ENCODE measurements at places on chromosomes 7 and 10.

- no peak for DNase-seq
Measured at GRCh38 chr10:19964625-19965024, 148.4 kb downstream of the PLXDC2 start.

- DNase-seq: no peak
Measured at GRCh38 chr10:29607576-29607975, 27.2 kb downstream of the SVIL start.

GRCh38 chr7:2819161-2819953 is 24.8 kb downstream of the GNA12 start:
- DNase-seq: peak; percentile 64

DNA sequence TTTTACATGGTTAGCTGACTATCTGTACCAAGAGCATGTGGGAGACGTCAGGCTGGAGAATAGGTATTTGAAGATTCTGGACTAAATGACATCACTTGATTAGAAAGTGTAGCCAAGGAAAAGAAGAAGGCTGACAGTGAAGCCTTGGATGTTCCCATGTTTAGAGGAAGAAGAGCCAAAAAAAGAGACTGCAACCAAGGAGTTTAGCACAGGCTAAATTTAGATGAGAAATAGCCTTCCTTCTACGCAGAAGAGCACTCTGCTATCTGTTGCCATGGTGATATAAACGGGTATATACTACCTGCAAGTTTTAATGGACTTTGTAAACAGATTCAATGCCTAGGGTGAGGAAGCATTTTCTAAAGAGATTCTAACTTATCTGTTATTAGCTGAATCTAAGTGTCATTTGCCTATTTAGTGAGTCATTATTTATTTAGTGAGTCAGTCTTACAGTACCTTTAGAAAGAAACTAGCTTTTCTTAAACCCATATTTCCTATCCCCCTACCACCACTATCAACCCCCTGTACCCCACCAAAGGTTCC is 69.8 kb downstream of the CDK6 start:
- DNase-seq: peak; percentile 74

DNA sequence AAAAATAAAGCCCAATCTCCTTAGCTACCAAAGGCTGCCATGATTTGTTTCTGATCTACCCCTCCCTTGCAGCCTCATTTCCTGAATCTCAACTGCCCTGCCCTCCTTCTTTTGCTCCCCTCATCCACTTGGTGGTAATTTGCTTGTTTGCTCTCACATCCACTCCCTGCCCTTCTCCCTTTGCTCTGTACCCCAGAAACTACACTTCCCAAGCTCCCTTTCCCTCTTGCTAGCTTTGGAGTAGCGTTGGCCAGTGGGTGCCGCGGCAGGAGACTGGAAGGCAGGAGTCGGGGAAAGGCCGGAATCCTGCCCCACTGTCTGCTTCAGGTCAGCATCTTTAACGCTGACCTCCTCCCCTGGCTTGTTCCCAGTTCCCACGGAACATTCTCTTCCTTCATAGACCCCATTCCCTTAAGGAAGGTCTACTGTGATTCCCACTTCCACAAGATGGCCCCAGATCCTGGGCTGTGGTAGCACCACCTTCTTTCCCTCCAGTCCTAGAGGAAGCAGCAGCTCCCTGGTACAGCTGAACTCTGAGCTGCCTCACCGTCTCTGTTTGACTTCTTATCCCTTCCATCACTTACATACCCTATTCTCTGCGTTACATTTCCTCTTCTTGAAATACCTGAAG is 79.1 kb downstream of the PIK3CG start:
- no peak for DNase-seq

DNA sequence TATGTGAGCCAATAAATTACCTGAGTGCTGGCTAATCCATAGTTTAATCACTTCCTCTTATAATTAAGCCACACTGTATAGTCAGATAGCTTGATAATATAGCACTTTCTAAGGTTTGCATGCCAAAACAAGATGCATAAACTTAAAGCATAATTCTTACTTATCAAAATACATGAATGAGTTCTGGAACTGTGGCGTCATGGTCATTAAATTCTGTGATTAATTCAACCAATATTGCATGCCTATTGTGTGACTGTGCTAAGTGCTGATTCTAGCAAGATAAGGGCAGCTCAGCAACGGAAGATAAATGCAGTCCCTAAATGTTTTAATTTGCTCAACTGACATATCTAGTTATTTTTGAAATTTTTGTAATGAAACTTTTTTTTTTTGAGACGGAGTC is 29.7 kb downstream of the HOXA1 start:
- peak; percentile 60 for DNase-seq

GRCh38 chr10:87733081-87733480 is 73.4 kb downstream of the PAPSS2 start:
- DNase-seq: no peak

GRCh38 chr7:131252976-131253375 is 74.7 kb upstream of the MKLN1 start:
- DNase-seq: no peak

DNA sequence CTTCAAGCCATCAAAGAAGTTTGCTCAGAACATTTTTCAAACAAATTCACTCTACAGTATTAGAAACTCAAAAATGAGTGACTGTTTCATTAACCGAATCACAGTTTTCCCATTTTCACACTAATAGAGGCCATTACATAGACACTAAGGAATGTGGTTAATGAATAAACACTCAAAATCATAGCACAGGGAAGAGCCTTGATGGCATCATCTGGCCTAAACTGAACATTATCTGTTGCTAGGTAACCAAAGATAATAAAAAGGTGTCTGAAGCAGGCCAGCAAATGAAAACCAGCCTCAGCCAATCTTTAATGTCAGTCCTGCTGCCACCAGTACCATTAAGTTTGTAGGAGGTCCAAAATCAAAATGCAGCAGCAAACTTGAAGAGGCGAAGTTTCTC is 492.4 kb upstream of the STEAP1 start:
- peak; percentile 76 for DNase-seq

- no peak for DNase-seq
Measured at GRCh38 chr10:130687566-130687965, 551.4 kb downstream of the GLRX3 start.

DNA sequence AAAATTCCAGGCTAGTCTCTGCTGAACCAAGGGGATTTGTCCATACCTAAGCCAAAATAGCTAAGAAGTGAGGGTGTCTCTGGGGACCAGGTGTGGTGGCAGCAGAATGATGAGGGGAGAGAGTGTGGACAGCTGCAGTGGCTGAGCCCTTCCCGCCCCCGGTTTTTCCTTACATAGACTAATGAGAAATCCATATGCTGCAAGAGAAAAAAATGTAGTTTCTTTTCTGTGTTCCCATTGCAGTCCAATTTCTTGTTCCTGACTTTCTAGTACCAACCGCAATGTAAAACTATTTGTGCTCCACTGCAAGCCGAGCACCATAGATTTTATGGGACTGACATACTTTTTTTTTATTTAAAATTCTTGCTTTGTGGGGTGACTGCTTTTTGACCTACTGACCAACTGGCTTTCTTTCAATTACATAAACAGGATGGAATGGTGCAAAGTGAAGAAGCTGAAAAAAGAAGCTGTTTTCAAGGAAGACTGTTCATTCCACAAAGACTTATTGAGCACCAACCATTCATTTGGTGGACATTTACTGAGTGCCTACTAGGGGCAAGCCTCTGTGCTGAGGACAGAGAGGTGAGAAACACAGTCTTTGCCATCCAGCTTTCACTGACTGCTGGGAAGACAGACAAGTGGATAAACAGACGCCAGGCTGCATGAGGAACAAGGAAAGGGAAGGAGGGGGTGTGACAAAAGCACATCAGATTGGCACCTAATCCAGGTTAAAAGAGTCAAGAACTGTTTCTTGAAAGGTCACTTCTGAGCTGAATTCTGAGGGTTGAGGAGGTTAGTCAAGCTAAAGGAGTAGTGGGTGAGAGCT is 9.8 kb downstream of the CEP41 start:
- DNase-seq: peak; percentile 2

DNA sequence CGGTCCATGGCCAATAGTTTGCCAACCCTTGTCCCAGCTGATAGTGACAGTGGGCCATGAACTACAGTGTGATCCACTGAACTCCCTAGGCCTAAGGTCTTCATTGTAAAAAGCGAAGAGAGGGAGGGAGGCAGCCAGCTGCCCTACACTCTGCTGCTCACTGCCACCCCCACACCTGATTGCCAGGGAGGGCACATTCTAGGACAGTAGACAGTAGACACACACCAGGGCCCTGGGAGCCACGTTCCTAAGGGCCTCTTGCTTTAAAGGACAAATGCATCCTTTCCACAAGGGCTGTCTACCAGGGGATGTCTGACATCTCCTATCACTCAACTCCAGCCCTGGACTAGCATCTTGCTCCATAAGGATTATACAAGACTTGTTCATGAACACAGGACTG is 122.2 kb downstream of the DLG5 start:
- DNase-seq: no peak

DNA sequence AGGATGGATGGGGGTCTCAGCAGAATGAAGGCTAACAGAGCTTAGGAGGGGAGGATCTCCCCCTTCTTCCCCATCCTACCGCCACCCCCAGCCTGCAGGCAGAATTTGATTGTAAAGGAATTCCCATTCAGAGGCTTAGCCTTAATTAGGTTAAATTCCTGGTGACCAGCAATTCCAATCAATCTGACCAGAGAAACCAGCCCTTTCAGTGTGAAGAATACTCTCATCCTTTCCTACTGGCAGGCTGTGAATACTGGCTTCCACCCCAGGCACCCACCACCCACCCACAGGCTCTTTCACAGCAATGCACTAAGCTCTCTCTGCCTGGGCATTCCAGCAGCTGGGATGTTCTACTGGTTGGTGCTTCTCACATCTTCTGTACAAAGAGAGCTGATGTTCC is 137.9 kb upstream of the LYZL1 start:
- no peak for DNase-seq

- DNase-seq: no peak
Measured at GRCh38 chr10:14131261-14131960, 199.3 kb downstream of the FRMD4A start.

DNA sequence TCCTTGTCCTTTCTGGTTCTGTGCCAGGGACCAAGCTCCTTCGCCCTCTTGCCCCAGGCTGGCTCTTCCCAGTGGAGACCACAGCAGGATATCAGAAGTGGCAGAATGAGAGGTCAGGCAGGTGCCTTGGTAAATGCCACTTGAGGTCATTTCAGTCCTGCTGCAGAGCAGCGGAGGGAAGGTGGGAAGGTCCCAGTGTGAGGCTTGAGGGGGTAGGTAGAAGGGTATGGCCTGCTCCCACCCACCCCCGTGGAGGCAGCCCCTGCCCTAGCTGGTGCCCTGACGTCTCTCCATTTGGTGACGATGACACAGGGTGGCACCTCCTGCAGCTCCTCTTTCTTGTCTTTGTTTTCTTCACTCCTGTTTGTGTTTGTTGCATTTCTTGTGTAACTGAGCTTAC is 538.8 kb downstream of the TCERG1L start:
- no peak for DNase-seq

DNA sequence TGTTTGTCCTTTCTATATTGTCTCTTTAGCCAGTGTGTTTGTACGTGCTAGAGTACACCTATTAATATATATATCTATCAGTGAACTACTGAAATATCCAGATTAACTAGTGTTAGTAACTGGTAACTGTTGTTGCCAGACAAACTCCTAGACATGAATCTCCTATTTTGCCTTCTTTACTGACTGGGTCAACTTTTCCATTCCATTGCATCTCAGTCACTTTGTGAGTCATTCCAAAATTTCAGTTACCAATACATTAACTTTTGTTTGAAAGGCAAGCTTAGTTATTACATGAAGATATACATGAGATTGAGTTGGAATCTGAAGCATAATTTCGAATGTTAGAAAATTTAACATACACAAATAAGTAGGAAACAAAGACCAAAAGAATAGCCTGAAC is 51.4 kb downstream of the BTAF1 start:
- DNase-seq: peak; percentile 64

DNA sequence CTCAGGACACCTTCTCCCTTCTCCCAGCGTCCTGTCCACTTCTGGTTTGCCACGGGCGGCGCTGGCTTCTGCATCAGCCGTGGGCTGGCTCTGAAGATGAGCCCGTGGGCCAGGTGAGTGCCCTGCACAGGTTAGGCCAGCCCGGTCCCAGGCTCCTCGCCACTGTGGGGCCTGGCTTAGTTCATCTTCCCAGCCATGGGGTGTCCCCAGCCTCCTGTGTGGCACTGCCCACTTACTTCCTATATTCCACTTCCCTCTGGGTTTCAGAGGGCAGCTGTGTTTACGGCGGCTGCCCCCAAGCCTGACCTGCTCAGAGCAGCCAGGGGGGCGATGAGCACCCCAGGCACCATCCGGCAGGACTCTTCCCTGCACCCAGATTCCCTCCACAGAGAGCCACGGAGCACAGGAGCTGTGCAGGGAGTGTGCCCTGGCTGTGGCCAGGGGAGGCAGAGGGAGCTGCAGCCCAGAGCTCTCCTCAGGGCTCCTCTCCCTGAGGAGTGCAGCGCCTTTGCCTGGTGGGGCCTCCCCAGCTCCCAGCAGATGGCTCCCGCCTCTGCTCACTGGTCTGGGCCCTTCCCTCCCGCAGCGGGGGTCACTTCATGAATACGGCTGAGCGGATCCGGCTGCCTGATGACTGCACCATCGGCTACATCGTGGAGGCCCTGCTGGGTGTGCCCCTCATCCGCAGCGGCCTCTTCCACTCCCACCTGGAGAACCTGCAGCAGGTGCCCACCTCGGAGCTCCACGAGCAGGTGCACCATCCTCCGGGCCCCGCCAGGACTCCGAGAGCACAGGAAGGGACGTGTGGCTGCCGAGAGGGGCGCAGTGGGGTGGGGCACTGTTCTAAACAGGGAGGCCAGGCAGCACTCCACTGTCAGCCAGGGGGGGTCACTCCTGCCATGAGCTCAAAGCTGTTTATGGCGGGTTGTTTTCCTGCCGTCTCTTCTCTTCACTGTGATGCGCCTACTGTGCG is 6.4 kb downstream of the LFNG start:
- DNase-seq: no peak

- no peak for DNase-seq
Measured at GRCh38 chr10:117926491-117926890, 120.2 kb downstream of the RAB11FIP2 start.

DNA sequence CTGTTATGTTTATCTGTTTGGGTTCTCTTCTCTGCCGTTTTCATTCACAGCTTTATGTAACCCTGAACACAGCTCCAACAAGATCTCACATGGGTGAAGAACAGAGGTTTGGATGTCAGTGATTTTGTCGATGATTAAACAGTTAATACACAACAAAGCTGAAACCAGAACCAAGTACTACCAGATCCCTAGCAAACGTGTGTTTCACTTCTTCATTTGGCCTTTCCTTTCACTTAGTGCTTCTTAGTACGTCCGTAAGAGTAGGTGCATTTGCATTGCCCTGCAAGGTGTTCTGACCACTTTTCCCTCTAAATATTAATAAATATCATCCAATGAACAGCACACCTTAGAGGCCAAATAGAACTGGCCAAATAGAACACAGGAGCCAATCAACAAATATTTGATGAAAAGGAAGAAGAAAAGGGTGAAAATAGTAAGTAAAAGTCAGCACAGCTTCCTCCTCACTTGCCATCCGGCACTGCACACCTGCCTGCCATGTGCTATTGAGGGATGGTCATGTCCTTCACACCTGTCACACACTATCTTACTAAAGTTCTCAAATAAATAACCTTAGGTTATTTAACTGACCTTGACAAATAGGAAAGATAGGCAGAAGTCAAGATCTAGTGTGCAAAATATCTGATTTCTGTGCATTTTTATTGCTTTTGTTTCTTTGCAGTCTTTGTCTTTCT is 252.6 kb upstream of the ANKRD30A start:
- no peak for DNase-seq

Data from kidney tubule cell (primary cell).